Activated T-helper 1 cell treated with anti-CD3 and anti-CD28 coated beads, Interleukin-12 subunit alpha, Interleukin-12 subunit beta, Interleukin-2, Interleukin-4 antibody, amounts not matched to agents 30 ng/mL and 10 ng/mL and 1 ng/mL, durations not matched to agents 14 hours and 24 hours and 36 hours (primary cell): ENCODE measurements at places on chromosomes 7 and 10. TPM values are rescaled to one million over a fixed set of nuclear protein-coding genes. Genes with fewer than 3 reads are reported as not detected.

- H3K4me1 ChIP-seq: no peaks in the 10 kb centered on the region
- no peaks in the 10 kb centered on the region for H3K36me3 ChIP-seq
- no peak overlapping the region for H3K4me3 ChIP-seq
- no peaks in the 10 kb centered on the region for H3K27me3 ChIP-seq
Measured at GRCh38 chr7:9836671-9837070, 1137.0 kb upstream of the PHF14 start.

DNA sequence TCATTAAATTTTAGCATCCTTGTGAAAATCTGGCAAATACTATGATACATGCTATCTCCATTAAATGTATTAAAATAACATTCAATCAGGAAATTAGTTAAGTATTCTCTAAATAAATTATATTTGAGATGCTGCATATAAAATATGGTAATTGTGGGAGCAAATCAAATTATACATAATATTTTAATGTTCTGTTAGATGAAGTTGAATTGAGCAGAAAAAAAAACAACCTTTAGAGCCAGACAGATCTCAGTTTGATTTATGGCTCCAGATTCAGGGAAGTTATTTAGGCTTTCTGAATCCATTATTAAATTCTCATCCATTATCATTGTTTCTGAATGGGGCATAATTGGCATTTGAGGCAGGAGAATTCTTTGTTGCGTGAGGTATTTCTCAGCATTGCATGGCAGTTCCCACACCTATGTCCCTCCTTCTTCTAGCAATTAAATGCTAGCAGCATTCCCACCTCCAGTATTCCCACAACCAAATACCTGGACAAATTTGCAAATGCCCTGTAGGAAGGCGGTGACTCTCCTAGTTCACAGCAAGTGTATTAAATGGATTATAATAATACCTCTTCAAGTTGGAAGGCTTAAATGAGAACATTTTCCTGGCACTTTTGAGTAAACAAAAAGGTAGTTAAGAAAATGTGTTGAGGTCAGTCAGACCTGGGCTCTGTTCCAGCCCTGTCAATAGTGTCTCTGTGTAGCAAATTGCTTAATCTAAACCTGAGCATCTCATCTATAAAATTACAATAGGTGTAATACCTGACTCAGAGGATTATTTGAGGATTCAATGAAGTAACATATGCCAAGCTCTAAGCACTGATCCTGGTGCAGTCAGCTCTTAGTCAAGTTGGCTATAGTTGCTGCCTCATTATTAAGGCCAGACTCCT, 108.9 kb downstream of the RNLS start:
- no peak overlapping the region for H3K4me3 ChIP-seq
- H3K27me3 ChIP-seq: no peaks in the 10 kb centered on the region
- no peaks in the 10 kb centered on the region for H3K36me3 ChIP-seq
- no peak overlapping the region for H3K27ac ChIP-seq
- no peak for DNase-seq

- H3K27me3 ChIP-seq: peaks cover 1% of the 10 kb centered on the region
- H3K36me3 ChIP-seq: no peaks in the 10 kb centered on the region
- no peak overlapping the region for H3K4me3 ChIP-seq
Measured at GRCh38 chr7:87119581-87119980, 32.7 kb upstream of the DMTF1 start.

DNA sequence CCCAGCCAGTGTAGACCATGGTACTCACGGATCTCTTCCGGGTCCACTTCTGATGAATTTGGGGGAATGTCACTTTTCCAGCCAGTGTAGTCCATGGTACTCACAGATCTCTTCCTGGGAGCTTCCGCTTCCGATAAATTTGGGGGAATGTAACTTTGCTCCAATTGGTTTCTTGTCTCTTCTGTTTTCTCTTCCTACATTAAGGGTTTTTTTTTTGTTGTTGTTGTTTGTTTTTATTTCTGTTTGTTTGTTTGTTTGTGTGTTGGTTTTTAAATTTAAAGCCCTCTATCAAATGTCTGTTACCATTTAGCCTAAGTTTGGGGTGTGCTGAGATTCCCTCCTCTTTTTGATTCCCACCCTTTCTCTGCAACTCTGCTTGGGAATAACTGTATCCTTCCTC, 475.8 kb upstream of the FZD8 start:
- H3K36me3 ChIP-seq: no peaks in the 10 kb centered on the region
- no peak overlapping the region for H3K27ac ChIP-seq
- no peaks in the 10 kb centered on the region for H3K4me1 ChIP-seq
- H3K27me3 ChIP-seq: no peaks in the 10 kb centered on the region
- DNase-seq: no peak

DNA sequence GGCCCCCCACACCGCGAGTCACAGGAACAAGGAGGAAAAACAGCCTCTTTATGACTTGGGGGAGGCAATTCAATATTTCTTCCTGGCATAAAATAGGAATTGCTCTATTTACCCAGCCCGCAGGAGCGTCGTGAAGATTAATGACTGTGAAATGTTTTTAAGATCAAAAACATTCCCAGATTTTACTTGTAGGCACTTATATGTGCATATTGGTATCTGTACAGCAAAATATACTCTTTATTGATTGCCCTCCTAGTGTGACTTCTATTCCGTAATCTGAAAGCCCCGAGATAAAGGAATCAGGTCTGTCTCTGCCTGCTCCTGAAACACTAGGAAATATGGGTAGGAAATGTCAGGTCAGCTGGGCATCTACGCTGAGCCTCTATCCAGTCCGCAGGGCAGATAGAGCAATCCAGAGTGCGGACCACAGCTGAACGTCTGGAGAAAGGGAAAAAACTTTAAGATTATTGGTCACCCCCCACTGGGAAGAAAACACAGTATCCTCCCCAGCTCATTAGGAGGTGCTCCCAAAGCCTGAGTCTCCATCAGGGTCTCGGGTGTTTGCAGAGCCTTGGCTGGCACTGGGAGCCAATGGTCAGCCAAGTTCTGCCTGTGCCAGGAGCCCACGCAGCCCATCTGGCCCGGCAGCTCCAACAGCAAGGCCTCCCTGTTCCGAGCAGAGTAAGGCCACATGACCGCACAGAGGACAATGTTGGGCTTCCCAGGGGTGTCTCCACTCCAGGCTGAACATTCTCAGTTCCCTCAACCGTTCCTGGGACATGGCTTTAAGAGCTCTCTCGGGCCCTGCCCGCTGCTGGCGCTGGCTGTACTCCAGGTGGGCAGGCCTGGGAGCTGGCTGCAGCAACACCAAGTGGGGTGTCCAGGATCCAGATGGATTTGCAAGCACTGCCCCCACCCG, 7.7 kb downstream of the CTBP2 start:
- no peak for DNase-seq
- no peak overlapping the region for H3K4me3 ChIP-seq
- H3K36me3 ChIP-seq: no peaks in the 10 kb centered on the region
- peaks cover 54% of the 10 kb centered on the region for H3K27me3 ChIP-seq
- no peaks in the 10 kb centered on the region for H3K4me1 ChIP-seq

DNA sequence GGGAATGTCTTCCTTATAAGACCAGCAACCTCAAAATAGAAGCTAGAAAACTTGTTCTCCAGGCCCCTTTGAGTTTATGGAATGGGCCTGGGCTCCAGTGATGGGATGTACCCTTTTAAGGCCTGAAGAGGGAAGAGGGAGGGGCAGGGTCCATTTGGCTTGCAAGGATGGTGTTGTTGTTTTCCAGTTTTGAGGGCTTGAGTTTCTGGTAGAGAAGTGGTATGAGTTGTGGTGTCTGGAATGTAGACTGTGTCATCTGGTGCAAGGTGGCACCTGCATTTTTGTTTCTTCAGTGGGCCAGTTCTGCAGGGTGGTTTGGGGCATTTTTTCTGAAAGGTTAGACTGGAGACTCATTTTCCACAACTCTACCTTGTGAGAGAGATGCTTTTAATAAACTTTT, 90.1 kb downstream of the ZNF777 start:
- H3K4me3 ChIP-seq: no peak overlapping the region
- peaks cover 2% of the 10 kb centered on the region for H3K36me3 ChIP-seq
- H3K27ac ChIP-seq: no peak overlapping the region
- no peaks in the 10 kb centered on the region for H3K4me1 ChIP-seq
- DNase-seq: no peak
- H3K27me3 ChIP-seq: peaks cover 4% of the 10 kb centered on the region

DNA sequence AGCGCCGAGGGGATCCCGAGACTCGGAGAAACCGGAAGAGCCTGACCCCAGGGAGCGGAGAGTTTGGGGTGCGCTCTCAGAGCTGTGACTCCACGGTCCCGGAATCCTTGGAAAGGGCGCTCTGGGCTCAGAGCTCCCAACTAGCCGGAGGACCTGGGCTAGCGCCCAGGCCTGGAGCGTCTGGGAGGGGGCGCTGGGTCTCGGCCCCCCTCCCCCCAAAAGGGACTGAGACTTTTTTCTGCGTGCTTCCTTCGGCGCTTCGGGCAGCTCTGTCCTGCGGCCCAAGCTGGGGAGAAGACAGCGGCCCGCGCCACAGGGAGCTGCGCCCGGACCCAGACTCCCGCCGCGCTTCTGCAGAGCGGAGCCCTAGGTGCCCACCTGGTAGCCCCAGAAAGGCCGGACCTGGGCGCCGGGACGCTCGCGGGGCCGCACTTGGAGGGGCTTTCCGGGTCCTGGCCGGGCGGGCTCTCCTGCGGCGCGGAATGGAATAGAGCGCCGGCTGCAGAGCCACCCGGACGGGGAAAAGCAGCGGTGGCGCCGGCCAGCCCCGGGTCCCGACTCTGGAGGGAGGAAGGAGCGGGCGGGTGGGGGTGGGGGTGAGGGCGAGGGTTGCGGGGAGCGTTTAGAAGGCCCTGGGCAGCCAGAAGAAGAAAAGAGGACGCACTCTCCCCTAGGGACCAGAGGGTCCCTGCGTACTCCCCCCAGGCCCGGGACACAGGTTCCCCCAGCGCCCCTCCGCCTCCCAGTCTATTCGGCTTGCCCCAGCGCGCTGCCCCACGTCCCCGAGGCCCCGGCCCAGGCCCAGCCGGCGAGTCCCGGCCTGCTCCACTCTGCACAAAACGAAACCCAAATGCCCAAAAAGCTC, 4.7 kb downstream of the ZNF503 start:
- peaks cover 3% of the 10 kb centered on the region for H3K36me3 ChIP-seq
- DNase-seq: no peak
- no peak overlapping the region for H3K27ac ChIP-seq
- H3K4me3 ChIP-seq: no peak overlapping the region
- peaks cover 15% of the 10 kb centered on the region for H3K4me1 ChIP-seq
- H3K27me3 ChIP-seq: peaks cover 56% of the 10 kb centered on the region

DNA sequence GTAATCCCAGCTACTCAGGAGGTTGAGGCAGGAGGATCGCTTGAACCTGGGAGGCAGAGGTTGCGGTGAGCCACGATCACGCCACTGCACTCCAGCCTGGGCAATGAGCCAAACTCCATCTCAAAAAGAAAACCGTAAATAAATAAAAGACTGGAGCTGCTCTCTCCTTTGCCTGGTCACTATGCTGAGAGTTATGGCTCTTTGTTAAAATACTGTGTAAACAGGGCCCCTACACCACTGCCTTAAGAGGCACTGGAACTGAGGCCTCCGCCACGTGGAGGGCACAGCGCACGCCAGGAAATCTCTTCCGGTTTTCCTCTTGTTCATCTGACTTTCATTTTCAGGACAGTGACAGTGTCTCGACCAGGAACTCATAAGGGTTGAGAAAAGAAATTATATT, 123.3 kb downstream of the PAXIP1 start:
- H3K27ac ChIP-seq: no peak overlapping the region
- no peaks in the 10 kb centered on the region for H3K36me3 ChIP-seq
- DNase-seq: no peak
- H3K4me3 ChIP-seq: no peak overlapping the region
- H3K4me1 ChIP-seq: no peaks in the 10 kb centered on the region
- no peaks in the 10 kb centered on the region for H3K27me3 ChIP-seq

- peaks cover 18% of the 10 kb centered on the region for H3K4me1 ChIP-seq
- no peak overlapping the region for H3K4me3 ChIP-seq
- peaks cover 2% of the 10 kb centered on the region for H3K36me3 ChIP-seq
- no peak for DNase-seq
Measured at GRCh38 chr10:123038782-123039631, 30.2 kb downstream of the ACADSB start.

DNA sequence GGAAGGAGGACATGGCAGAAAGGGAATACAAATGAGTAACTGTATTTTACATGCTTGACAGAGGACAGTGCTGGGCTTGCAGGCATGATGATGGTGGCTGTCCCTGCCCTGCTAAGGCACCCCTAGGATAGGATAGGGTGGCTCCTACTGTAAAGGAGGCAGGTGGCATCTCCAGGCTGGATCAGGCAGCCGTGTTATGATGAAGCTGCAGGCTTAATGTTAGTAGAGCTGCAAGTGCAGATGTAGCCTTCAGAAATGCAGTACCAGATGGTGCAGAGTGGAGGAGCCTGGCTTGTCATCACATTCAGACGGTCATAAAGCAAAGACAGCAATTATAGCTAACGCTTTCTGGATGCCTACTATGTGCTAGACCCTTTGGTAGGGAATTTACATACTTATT, 287.9 kb upstream of the PODXL start:
- no peaks in the 10 kb centered on the region for H3K4me1 ChIP-seq
- H3K4me3 ChIP-seq: no peak overlapping the region
- no peak for DNase-seq
- H3K27me3 ChIP-seq: peaks cover 8% of the 10 kb centered on the region

- no peak for DNase-seq
- H3K27ac ChIP-seq: no peak overlapping the region
- no peak overlapping the region for H3K4me3 ChIP-seq
- no peaks in the 10 kb centered on the region for H3K4me1 ChIP-seq
- no peaks in the 10 kb centered on the region for H3K27me3 ChIP-seq
Measured at GRCh38 chr10:79123547-79123963, 54.8 kb downstream of the ZMIZ1 start.

DNA sequence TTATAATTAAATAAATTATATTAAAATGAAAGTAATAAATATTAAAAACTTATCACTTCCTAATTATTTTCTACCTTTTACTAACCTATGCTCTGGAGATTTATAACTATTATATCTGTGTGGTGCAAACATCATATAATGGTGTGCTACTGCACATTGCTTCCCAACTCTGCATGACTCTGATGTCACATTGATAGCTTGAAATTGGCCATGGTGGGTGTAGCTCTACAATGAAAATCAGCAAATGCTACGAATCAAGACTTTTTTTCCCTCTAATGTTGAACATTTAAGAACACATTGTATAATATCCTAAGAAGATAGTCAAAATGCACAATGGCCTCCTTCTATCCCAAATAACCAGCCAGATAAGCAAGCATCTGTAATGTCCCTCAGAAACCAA, 99.1 kb downstream of the ARMH3 start:
- H3K4me1 ChIP-seq: no peaks in the 10 kb centered on the region
- H3K27me3 ChIP-seq: no peaks in the 10 kb centered on the region
- no peak for DNase-seq
- H3K4me3 ChIP-seq: no peak overlapping the region
- H3K27ac ChIP-seq: no peak overlapping the region
- peaks cover 36% of the 10 kb centered on the region for H3K36me3 ChIP-seq

- peaks cover 6% of the 10 kb centered on the region for H3K27me3 ChIP-seq
- peaks cover 22% of the 10 kb centered on the region for H3K4me1 ChIP-seq
- DNase-seq: no peak
- peaks cover 9% of the 10 kb centered on the region for H3K36me3 ChIP-seq
Measured at GRCh38 chr7:100614308-100614861, 2.0 kb downstream of the MOSPD3 start.

The SLIT1 gene
- 0.08 and 0.15 TPM in 2 replicates for total RNA-seq

The NME8 gene
- total RNA-seq: not detected in 2 replicates

The PDE1C gene
- total RNA-seq: not detected in 2 replicates

The SMKR1 gene
- 4.8 and 5.7 TPM in 2 replicates for total RNA-seq

The EEPD1 gene
- 0.91 and 1.5 TPM in 2 replicates for total RNA-seq

The SEMA3C gene
- total RNA-seq: not detected in 2 replicates

The SPACDR gene
- 2.8 and 2.9 TPM in 2 replicates for total RNA-seq

The CNPY1 gene
- total RNA-seq: not detected in 2 replicates

The SPDYE1 gene
- total RNA-seq: not detected in 2 replicates
